Stimulated activated effector memory CD8-positive, alpha-beta T cell treated with anti-CD3 and anti-CD28 coated beads, Interleukin-12 subunit alpha, Interleukin-12 subunit beta, amount 100 ng/mL, for 72 hours (primary cell): ENCODE measurements at places on chromosomes 4 and X.

DNA sequence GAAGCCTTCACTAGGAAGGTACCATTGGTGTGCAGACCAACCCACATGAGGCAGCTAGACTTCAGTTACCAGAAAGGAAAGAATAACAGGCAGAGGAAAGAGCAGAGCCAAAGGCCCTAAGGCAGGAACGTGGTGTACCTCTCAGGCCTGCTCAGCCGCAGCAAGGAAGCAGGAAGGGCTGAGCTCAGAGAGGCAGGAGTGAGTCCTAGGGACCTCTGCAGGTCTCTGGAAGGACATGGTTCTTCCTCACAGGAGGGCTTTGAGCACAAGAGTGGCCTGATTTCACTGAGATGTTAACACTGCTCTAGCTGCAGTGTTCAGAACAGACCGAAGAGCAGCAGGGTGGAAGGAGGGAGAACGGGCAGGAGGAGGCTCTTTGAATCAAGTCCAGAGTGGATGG is 124.6 kb downstream of the DCHS2 start:
- DNase-seq = no peak

DNA sequence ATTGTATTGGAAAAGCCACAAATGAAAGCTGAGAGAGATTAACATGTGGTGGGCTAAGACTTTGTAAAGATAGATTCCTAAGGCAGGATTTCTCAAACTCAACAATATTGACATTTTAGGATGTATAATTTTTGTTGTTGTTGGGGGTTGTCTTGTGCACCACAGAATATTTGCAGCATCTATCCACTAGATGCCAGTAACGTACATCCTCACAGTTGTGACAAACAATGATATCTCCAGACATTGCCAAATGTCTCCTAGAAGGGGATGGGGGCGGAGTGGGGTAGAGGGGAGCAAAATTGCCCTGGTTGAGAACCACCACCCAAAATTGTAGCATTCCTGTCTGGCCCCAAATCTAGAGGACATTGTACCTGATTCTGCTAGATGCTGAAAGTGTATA is 14.7 kb upstream of the CBR4 start:
- no peak for DNase-seq

DNA sequence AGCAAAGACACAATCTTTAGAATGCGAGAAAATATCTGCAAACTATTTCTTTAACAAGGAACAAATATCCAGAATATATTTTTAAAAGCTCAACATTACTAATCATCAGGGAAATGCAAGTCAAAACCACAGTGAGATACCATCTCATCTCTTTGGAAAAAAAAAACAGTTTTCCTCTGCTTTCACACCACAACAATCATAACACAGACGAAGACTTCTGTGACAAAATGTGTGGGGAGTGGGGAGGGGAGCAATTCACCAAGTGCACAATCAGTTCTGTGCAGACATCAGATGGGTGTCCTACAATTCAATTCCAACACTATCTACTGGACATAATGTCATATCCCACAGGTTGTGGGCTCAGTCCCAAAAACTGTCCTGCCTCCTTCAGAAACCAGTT is 293.2 kb upstream of the SLC7A11 start:
- no peak for DNase-seq

DNA sequence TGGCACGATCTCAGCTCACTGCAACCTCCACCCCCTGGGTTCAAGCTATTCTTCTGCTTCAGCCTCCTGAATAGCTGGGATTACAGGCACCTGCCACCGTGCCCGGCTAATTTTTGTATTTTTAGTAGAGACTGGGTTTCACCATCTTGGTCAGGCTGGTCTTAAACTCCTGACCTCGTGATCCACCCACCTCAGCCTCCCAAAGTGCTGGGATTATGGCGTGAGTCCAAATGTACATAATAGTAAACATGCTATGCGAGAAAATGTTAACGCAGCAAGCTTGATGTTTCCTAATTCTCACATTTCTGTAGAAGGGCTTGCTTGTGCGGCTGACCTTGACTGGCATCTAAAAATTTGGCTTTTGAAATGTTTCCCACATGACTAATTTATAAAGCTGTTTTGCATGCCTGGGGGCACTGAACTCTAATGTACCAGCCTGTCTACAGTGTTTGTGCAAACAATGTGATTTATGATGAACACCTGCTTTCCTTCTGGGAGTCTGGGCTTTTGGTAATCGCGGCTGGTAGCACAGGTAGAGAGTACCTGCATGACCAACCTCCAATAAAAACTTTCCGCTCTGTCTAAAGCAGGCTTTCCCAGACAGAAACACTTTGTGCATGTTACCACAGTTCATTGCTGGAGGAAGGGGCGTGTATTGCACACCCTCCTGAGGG is 216.8 kb downstream of the IL15 start:
- no peak for DNase-seq

GRCh38 chr4:86302830-86303229 is 57.0 kb downstream of the MAPK10 start:
- DNase-seq = no peak

DNA sequence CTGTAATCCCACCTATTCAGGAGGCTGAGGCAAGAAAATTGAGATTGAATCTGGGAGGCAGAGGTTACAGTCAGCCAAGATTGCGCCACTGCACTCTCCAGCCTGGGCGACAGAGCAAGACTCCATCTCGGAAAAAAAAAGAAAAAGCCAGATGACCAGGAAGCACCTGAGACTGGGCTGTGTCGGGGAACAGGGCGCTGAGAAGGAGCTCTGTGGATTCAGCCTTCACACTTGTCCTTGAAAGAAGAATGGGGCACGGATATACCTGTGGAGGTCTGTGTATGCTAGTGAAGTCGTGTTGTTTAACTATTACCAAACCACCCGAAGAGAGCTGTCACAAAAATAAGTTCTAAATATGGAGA is 39.3 kb upstream of the TADA2B start:
- no peak for DNase-seq

DNA sequence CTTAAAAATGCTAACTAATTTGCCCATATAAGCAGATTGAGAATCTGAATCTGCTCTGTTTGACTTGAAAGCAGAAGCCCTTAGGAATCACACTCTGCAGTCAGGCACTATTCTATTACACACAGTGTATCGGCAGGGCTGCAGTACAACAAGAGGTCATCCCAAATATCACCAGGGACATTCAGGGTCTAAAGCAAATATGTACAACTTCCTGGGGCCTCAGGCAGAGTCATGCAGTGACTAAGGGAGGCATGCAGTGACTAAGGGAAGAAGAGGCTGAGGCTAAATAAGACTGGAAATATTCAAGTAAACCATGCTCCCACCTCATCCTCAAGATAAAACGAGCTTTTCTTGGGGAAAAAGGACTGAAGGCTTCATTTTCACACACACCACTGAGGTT is 20.9 kb downstream of the MAPK10 start:
- DNase-seq = no peak

- DNase-seq = no peak
Measured at GRCh38 chr4:132275583-132276121, 873.4 kb upstream of the PCDH10 start.

DNA sequence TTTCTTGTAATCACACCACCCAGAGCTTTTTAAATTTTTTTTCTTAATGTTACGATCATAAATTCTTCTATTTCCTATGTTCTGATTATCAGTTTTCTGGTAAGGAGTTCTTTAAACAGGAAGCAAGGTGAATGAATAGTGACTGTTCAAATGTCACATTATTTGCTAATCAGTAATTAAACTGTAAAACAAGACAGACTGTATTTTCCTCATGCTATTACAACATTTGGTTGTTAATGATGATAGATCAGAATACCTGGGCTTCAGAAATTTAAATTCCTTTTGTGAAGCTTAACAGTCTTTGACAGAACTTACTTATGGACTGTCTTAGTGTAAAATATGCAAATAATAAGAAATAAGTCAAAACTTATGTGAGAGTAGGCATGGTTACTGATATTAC is 41.4 kb downstream of the CLCN3 start:
- DNase-seq = no peak

DNA sequence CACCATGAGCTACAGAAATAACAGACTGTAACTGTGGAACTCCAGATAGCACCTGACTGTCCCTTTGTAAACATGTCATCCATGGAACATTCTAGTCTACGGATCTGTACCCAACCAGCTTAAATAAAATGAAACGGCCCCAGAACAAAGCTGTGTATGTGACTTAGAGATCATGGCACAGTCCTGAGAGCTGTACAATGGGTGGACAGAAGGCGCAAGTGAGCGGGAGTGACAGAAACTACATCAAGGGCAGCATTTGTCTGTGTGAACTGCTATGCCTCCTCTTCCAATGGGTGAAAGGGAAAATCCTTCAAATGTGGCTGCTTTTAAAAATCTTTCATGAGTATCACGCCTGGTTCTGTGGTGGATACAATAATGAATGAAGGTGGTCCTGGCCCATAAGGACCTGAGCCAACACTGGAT is 72.5 kb downstream of the FAT1 start:
- DNase-seq = no peak

DNA sequence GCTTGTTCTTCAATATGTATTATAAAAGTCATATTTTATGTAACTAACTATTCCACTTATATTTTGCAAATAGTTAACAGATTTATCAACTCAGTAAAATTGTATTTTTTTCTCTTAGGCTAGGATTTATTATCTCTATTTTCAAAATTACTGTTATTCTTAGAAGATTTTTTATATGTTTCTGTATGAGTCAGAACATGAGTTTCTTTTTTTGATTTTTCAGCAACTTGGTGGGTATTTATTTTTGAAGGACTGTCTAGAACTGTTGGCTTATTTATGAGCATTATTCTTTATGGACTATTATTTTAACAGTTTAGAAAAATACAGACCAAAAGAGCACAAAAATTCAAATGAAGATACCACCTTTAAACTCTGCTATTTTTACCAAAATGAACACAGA is 6.8 kb downstream of the AIMP1 start:
- no peak for DNase-seq

GRCh38 chr4:25092139-25092538 is 61.4 kb upstream of the LGI2 start:
- DNase-seq = no peak

- DNase-seq = no peak
Measured at GRCh38 chr4:52588097-52588496, 71.0 kb downstream of the USP46 start.
